ENCODE measurements at places on chromosomes 11 and 22.

GRCh38 chr11:69130654-69131053, 25.1 kb upstream of the SMIM38 start:
- DNase-seq: peak; percentile 34

DNA sequence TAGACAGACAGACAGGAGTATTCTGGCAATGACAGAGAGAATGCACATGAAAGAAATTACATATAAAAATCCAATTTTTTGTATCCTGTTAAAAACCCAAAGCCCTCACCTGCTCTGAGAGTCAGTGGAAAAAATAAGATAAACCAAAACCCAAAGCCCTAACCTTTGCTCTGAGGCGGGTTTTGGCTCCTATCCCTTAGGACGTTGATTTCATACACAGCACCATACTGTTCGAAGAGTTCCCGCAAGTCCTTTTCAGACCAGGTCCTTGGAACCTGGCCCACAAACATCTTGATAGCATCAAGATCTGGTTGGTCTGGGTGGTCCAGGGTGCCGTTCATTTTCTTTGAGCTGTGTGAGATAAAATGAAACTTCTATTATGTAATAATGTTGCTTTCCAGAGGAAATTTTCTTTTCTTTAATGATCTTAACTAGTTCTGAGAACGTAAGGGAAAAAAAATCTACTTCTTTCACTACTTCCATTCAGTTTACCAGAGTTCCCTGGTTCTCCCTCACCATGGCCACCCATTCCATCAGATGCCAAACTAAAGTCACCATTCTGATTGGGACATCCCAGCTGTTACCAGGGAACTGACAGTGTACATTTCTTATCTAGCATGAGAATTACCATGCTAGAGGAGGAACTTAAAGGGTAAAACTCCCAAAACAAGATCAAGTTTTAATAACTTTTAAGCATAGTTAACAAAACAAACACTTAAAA, 39.9 kb upstream of the RAPSN start:
- DNase-seq: no peak

DNA sequence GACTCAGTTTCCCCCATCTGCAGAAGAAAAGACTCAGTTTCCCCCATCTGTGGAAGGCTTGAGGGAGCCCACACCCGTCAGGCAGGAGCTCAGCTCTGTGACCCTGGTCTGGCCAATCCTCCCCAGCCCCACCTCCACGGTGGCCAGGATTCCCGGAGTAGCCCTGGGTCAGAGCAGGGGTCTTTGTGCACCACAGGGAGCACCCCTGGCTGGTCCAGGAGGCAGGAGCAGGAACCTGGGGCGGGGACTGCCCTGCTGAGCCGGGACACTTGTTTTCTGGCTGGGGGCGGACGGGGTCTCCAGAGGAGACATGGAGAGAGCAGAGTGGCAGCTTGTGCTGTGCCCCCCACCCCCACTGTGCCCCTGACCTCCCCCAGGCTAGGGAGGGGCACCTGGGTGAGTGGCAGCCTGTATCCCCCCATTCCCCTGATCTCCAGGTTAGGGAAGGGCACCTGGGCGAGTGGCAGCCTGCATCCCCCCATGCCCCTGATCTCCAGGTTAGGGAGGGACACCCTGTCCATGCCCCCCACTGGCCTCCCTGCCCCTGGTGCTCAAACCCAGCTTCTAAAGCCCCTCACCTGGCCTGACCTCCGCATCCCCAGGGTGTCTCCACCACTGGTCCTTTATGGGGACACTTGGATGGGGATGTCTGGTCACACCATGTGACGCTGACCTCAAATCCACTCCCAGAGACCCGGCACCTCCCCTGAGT, 18.8 kb downstream of the IL17REL start:
- DNase-seq: no peak

DNA sequence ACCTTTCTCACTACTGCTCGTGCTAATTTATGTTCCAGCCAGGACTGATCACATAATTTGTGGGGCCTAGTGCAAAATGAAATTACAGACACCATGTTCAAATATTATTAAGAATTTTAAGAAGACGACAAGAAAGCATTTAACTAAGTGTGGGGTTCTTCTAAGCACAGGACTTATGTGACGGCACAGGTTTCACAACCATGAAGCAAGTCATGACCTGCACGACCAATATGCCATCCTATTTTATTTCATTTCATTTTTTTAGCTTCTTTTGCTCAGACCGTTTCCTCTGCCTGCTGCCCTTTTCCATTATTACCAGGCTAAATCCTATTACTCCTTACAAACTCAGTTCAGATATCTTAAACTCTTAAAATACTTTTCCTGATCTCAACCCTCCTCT, 462.5 kb downstream of the AASDHPPT start:
- no peak for DNase-seq

GRCh38 chr22:39364714-39365491, 15.1 kb downstream of the SYNGR1 start:
- no peak for DNase-seq

GRCh38 chr11:88555829-88556202, 218.3 kb upstream of the CTSC start:
- DNase-seq: no peak

DNA sequence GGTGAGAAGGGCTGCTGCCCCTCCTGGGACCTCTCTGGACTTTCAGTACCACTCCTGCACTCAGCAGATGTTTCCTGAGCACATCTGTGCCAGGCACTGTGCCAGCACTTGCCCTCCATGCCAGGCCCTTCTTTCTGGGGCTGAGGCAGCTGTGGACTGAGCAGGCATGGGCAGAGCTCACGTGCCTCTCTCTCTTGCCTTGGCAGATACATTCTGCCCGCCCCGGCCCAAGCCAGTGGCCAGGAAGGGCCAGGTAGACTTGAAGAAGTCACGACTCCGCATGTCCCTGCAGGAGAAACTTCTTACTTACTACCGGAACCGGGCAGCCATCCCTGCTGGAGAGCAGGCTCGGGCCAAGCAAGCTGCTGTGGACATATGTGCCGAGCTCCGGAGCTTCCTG, 8.3 kb upstream of the ATF4 start:
- DNase-seq: no peak

DNA sequence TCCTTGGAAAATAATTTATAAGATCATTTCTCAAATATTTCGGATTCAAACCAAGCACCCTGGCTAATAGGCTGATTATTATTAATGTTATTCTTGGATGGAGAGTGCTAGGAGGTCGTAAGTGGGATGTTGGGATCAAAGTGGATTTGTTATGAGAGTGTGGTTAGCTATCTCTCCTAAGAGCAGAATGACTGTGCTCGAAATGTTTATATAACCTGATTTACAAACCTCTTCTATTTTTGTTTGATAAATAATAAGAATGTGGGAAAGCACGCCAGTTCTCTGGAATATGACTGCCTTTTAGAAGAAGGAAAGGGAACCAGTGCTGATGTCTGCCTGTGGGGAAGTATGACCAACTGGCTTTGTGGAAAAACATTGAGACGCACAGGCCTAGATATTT, 527.5 kb downstream of the NTM start:
- DNase-seq: no peak

DNA sequence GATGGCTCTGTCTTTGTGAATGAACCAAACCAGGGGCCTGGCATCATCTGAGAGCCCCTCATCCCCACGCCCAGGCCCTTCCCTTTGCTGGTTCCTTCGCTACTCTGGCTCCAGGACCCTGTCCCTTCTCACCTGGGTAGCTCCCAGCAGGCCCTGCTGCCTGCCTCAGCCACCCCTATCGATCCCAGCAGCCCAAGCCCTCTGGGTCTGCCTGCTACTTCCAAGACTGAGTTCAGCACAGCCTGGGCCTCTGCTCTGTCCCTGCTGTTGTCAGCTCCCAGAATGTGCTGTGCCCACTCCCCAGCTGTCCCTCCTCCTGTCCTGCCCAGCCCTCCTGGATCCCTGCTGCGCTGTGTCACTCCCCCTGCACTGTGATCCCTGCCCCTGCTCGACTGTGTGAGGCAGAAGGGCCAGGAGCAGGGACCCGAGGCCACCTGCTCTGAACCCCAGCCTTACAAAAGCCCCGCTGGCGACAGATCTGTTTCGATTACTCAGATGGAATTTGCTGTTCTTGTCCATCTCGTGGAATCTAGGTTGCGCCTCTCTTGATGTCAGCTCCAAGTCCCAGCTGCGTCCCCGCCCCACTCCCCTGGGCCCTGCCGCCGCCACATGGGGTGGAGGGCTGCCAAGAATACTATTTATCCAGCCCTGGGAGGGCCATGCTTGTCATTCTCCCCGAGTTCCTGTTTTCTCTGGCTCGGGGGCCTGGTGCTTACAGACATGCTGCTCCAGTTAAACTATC, 13.0 kb downstream of the MRPL21 start:
- DNase-seq: no peak

GRCh38 chr11:103671143-103671651, 365.2 kb upstream of the DDI1 start:
- no peak for DNase-seq

DNA sequence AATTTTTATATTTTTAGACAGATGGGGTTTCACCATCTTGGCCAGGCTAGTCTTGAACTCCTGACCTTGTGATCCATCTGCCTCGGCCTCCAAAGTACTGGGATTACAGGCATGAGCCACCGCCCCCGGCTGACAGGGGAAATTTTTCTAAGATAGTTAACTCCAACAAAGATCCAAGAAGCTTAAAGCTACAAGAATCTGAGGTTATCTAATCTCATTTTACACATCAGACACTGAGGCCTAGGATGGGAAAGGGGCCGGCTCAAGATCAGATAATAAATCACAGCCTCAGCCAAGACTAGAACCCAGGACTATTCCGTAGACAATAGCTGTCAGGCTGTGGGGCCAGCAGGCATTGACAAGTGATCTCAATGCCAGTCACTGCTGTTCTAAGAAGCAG, 94.0 kb downstream of the AMBRA1 start:
- DNase-seq: no peak

DNA sequence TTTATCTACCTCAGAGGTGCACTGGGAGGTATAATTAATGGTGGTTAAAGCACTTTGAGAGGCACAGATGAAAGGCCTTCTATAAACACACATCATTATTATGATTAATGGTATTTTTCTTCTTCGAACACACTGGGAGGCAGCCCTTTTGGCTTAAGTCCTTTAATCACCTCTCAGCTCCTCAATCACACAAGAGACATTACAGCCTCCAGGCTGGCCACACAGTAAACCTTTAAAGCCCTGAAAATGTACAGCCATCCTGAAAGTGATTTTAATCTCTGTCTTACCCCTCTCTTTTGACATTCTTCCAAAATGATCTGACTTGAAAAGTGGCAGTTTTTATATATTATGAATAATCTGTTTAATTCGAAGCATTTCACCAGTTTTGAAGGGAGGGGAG, 54.3 kb upstream of the VSTM5 start:
- DNase-seq: no peak

DNA sequence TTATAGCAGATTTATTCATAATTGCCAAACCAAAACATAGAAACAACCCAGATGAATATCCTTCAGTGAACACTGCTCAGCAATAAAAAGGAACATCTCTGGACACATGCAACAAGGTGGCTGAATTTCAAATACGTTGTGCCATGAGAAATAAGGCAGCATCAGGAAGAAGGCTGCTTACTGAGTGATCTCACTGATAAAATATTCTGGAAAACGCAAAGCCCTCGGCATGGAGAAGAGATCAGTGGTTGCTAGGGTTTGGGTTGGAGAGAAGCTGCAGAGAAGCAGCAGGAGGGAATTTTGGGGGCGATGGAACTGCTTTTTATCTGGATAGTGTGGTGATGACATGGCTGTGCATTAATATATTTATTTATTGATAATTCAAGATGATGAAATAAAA, 11.0 kb upstream of the SHANK2 start:
- DNase-seq: no peak

DNA sequence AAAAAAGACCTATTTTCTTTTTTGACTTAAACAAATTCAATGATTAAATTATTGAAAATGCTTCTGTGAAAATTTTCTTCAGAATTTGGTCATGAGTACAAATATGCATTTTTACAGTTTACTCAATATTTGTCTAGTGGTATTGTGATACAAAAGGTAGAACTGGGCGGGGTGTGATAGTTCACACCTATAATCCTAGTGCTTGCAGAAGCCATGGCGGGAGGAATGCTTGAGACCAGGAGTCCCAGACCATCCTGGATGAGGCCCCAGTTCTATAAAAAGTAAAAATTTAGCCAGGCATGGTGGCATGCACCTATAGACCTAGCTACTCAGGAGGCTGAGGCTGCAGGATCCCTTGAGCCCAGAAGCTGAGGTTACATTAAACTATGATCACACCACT, 90.6 kb downstream of the ARHGAP42 start:
- no peak for DNase-seq

DNA sequence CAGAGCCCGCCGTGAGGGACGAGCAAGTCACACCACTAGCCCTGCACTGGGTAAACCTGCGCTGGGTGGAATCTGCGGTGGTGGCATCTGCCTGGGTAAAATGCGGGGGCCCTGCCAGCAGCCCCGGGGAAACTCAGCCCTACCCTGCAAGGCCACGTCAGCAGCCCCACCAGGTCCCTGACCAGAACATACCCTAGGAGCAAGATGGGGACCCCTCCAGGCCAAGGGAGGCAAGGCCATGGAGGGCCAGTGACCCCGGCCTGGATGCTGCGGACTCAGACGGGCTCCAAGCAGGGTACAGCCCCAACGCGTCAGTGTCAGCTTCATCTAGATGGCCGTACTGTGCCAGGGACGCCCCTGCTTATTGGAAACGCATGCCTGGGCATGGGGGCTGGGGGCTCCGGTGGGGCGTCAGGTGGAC, 26.3 kb downstream of the TOLLIP start:
- DNase-seq: no peak

DNA sequence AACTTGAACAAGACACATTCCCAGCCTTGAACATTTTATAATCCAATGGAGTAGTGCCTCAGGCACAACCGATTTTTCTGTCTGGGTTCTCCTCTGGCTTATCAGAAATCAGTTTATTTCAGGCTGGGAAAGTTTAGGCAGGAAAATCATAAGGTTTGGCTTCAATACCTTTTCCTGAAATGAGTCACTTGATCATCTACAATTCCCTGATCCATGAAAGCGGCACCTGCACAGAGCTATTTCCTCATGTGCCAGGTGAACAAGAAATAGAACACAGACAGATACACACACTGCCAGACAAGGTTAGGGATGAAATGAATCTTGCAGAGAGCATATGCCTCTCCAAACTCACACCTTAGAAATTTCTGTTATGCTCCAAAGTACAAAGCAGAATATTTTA, 106.7 kb upstream of the OR9G4 start:
- DNase-seq: no peak

- peak; percentile 75 for DNase-seq
Measured at GRCh38 chr22:29245626-29246385, 22.0 kb downstream of the RHBDD3 start.

GRCh38 chr11:17259519-17259918, 17.0 kb upstream of the NUCB2 start:
- DNase-seq: no peak

- DNase-seq: peak; percentile 82
Measured at GRCh38 chr11:65744026-65744698, 23.6 kb upstream of the RNASEH2C start.

GRCh38 chr11:65135633-65136145, 1.4 kb upstream of the SYVN1 start:
- DNase-seq: no peak

- peak; percentile 68 for DNase-seq
Measured at GRCh38 chr11:113806406-113806805, 26.8 kb downstream of the CLDN25 start.

GRCh38 chr11:115502636-115503082, 1.6 kb downstream of the CADM1 start:
- no peak for DNase-seq

GRCh38 chr11:47982616-47983015, 2.3 kb downstream of the PTPRJ start:
- DNase-seq: no peak

- DNase-seq: peak; percentile 56
Measured at GRCh38 chr11:18171377-18172000, 1.1 kb upstream of the MRGPRX4 start.

GRCh38 chr11:2766166-2766565, 66.4 kb upstream of the KCNQ1OT1 start:
- DNase-seq: no peak

- DNase-seq: no peak
Measured at GRCh38 chr11:120674542-120674941, 163.0 kb downstream of the GRIK4 start.

All from H9 (cell line).